ENCODE measurements at places on chromosomes 2 and 18.

GRCh38 chr2:172177581-172177980 is 74.9 kb upstream of the DLX2 start:
- no peak for DNase-seq

- DNase-seq = no peak
Observed at GRCh38 chr2:135063210-135063609, 11.1 kb downstream of the RAB3GAP1 start.

DNA sequence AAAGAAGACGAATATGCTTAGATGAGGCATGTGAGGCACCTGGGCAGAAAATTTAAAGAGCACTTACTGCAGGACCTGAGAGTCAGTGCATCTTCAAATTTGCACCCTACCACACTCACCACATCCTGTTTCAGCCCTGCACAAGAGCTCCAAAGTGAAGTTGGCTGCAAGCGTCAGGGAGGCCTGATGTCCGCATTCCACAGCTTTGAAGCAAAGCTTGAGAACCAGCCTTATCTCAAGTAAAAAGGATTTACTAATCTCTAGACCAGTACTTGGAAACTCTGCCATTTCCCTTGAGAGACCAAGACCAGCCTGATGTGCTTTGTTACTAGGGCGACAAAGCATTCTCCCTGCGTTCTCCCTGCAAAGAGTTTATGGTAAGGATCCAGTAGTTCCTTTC is 3.4 kb upstream of the ASNSD1 start:
- no peak for DNase-seq

- DNase-seq = no peak
Observed at GRCh38 chr2:109700680-109701274, 86.6 kb downstream of the SOWAHC start.

DNA sequence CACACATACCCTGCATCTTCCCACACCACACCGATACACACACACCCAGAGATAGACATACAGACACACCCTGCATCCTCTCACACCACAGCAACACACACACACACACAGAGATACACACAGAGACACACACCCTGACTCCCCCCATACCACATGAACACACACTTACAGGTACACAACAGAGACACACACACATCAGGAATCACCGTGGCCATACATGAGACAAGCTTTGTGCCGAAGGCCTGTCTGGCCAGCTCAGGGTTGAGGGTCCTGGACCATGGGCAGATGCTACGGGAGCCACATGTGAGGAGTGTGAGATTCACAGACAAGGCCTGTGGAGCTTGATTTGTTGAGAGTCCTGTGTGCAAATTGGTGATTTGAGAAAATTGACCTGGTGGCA is 15.6 kb downstream of the IMPA2 start:
- DNase-seq = no peak

DNA sequence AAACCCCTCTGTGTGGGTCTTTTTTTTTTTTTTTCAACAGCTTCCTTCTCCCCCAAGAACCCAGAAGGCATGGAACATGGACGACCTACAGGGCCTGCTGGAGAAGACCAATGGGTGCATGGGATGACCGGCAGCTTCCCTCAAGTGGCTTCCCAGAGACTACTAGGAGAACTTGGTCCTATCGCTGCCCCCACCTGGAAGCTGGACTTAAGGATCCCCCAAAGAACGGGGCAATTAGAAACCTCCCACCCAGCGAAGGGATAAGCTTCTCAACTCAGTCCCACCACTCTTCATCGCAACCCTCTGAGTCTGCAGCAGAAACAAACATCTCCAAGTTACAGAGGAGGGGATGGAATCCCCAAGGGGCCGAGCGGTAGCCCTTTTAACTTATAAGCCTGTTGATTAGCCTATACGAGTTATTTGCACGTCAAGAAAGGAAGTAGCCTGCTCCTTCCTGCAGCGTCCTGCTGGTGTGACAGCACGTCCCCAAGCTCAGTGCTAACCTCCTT is 1.4 kb downstream of the ACTR1B start:
- DNase-seq = no peak

DNA sequence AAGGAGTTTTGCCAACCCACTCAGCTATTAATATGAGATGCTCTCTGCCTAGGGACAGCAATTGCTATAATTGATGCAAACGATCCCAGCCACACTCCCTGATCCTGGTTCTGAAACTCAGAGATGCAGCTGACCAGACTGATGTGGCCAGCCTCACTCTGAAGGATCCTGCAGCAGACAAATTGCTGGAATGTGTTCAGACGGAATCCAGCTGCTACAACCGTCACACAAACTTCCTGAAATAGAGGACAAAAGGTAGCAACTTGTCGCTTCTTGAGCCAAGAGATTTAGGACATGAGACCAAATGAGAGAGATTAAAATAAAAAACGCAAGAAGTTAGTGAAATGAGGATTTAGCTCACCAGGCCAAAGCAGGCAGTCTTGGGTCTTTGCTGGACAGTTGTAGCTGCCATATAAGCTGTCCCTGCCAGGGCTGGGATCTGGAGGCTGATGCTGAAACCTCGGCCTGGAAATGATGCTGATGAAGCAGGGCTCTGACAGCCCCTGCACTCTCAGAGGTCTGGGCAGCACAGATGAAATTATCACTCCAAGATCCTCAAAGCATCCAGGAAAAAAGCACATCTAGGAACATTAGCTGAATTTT is 8.3 kb upstream of the YWHAQ start:
- no peak for DNase-seq

- peak; percentile 85 for DNase-seq
Observed at GRCh38 chr2:3535794-3536681, 16.7 kb upstream of the ADI1 start.

- DNase-seq = no peak
Observed at GRCh38 chr2:88061295-88061694, 5.7 kb upstream of the KRCC1 start.

- DNase-seq = no peak
Observed at GRCh38 chr2:46318579-46319460, 21.6 kb downstream of the EPAS1 start.

DNA sequence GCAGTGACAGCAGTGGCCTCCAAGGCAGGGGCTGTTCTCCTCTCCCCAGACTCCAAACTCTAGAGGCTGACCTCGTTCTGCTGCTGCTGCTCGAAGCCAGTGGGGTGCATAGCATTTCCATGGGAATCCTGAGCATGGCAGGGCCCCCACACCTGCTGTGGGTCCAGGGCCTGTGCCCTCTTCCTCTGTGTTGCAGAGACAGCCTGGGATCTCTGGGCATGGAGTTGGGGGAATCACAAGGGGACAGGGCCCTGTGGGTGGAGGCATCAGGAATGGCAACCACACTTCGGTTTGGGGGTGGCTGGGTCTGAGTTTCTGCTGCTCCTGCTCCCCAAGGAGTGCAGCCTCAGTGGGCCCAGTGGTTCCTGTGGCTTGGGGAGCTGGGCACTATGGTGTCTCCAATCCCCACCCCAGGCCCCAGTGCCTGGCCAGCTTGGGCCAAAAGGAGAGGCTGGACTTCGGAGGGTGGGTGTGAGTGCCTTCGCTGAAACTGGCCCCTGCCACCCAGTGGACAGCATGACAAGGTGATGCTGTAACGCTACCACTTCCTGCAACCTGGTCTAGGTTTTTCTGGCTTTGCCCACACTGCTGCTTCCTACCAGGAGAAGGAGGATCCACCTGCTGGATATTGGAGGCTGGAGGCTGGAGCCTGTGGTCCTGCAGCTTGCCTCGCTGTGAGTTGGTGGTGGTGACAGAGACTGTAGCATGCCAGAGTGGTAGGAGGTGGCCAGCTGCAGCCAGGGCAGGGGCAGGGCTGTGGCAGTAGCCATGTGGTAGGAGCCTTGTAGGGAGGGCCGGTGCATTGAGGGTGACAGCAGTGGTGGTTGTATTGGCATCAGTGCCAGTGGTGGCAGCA is 56.6 kb downstream of the SOWAHC start:
- DNase-seq = no peak

DNA sequence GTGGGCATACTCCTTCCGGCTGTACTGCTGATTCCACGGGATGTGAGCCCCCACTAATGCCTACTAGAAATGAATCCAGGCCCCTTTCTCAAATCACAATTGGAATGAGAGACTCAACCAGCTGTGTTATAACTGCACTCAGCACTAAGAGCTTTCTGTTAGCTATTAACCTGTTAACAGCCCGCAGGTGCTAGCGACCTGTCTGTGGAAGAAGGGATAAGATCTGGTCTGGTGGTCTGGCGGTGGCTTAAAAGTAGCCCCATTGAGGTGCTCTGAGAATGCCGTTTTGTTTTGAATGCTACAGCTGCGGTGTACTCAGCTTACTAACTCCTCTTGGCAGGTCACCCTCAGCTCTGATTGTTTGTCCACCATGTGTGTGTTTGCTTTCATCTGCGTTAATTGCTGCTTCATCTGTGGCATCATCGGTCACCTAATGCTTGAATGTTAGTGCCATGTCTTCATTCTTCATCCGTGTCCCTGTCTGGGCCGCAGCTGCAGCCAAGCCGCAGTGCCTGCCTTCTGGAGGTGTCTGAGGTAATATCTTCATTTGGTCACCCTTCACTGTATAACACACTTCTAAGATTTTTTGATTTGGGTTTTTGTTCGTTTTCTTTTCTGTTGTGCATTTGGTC is 16.3 kb downstream of the RAB12 start:
- no peak for DNase-seq

GRCh38 chr2:85066006-85066740 is 67.0 kb upstream of the TCF7L1 start:
- peak; percentile 10 for DNase-seq

DNA sequence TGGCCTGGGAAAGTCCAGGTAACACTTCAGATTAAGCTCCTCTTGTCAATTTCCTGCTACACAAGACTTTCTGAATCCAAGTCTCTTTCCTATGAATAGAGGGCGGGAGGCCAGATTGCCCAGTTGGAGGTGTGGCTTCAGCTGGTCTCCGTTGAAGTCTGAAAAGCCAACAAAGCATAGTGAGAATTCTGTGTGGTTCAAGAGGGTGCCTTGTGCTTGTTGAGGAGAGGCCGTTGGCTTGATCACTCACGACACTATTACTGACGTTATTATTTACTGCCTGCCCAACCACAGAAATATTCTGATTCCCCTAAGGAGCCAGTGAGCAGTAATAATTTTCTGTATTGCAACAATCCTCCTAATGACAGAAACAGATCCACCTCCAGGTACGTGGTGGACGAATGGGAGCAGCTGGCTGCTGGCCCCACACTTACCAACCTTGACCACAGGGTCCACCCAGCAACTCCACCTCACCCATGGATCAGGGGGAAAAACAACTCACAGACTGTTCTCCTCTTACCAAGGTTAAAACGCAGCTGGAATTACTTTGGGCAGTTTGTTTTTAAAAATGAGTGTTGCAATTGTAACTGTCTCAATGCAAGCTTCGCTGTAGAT is 21.9 kb downstream of the NRP2 start:
- no peak for DNase-seq

DNA sequence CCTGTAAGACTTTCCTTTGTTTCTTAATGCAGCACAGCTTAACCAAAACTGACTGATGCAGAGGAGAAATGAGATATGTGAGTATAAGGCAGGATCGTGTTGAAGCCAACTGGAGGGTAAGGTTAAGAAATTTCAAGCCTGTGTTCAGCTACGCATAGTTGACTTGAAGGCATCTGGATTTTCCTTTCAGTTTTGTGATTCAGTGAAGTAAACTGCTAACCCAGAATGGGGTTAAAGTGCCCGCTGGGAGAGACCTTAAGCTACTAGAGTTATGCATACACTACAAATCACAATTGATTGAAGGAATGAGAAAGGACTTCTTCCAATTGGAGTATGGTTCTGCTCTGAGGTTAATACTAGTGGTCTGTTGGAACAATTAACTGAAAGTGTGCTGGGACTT is 22.6 kb downstream of the THSD7B start:
- DNase-seq = no peak

GRCh38 chr2:172280571-172281361 is 146.6 kb upstream of the ITGA6 start:
- DNase-seq = no peak

DNA sequence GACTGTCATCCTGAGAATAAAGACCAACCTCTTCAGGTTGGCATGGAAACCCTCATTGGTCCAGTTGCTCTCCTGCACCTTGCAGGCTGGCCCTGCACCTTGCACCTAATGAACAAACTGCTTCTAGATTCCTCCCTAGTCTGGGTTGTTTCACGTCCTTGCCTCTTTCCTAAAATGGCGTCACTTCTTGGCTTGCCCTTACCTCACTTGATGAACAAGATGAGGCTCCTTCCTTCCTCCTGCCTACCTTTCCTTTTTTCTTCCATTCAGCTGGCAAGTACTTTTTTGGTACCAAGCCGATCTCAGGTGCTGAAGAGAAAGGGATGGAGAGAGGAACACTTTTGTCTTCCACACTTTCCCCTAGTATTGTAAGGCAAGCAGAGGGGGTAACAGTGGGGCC is 74.5 kb downstream of the MYCN start:
- DNase-seq = no peak

DNA sequence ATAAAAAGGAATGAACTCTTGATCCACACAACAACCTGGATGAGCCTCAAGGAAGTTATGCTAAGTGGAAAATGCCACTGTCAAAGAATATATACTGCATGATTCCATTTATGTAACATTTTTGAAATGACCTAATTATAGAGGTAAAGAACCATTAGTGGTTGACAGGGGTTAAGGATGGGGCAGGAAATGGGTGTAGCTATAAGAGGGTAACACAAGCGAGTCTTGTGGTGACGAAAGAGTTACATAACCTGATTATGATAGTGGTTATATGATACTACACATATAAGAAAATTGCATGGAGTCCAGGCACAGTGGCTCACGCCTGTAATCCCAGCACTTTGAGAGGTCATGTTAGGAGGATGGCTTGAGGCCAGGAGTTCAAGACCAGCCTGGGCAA is 346.6 kb upstream of the PKDCC start:
- no peak for DNase-seq

- no peak for DNase-seq
Observed at GRCh38 chr2:86052676-86053075, 53.0 kb downstream of the POLR1A start.

DNA sequence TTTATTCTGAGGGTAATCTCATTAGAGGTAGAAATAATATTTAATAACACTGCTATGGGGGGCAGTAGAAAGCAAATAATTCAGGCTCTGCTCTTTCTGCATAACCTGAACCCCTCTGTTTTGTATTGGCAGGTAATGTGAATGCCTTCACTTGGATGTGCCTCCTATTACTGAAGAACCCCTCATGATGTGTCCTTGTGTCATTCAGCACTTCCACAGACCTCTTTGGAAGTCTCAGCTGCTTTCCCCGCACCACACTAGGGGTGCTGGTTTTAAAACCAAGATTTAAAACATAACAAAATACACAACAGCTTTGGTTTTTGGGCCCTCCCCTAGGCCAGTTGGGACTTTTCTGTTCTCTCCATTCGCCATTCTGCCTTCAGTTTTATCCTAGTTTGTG is 281.7 kb upstream of the MC4R start:
- DNase-seq = no peak

All from foreskin keratinocyte (primary cell).